Fibroblast of pulmonary artery (primary cell): ENCODE measurements at places on chromosomes 11 and 22.

- DNase-seq: no peak
Measured at GRCh38 chr22:17472932-17473331, 90.4 kb upstream of the SLC25A18 start.

- DNase-seq: no peak
Measured at GRCh38 chr22:20118300-20119020, 1.4 kb upstream of the TRMT2A start.

GRCh38 chr11:2805388-2806056, 80.1 kb downstream of the CDKN1C start:
- DNase-seq: no peak

DNA sequence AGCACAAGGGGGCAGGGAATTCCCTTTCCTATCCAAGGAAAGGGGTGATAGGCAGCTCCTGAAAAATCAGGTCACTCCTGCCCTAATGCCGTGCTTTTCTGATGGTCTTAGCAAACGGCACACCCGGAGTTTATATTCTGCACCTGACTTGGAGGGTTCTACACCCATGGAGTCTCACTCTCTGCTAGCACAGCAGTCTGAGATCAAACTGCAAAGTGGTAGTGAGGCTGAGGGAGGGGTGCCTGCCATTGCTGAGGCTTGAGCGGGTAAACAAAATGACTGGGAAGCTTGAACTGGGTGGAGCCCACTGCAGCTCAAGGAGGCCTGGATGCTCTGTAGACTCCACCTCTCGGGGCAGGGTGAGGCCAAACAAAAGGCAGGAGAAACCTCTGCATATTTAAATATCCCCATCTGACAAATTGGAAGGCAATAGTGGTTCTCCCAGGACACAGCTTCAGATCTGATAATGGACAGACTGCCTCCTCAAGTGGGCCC, 194.7 kb downstream of the OR4A47 start:
- DNase-seq: no peak

DNA sequence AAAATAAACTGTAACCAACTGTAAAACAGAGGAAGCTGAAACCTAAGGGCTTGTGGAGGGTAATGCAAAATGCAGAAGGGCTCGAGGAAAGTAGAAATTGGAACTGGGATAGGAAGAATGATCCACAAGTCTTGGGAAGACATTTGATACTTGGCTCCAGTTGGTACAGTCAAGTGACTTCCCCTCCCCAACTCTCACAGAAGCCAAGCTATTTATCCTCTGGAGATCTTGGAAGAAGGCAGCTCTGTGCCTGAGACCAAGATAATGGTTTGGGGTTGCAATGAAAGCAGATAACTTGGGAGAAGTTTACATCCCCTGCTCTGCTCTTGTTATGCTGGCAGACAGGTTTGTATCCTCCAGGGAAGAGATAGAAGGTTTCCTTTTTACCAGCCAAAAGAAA, 198.9 kb upstream of the ZC3H12C start:
- no peak for DNase-seq

GRCh38 chr11:36249246-36249645, 40.0 kb downstream of the COMMD9 start:
- peak; percentile 91 for DNase-seq

- DNase-seq: no peak
Measured at GRCh38 chr11:32204751-32205150, 113.9 kb downstream of the RCN1 start.

GRCh38 chr11:112881461-112881860, 79.8 kb upstream of the NCAM1 start:
- DNase-seq: peak; percentile 13

GRCh38 chr22:24097961-24098391, 83.3 kb upstream of the SUSD2 start:
- DNase-seq: no peak

- no peak for DNase-seq
Measured at GRCh38 chr11:115548878-115549528, 44.8 kb upstream of the CADM1 start.

DNA sequence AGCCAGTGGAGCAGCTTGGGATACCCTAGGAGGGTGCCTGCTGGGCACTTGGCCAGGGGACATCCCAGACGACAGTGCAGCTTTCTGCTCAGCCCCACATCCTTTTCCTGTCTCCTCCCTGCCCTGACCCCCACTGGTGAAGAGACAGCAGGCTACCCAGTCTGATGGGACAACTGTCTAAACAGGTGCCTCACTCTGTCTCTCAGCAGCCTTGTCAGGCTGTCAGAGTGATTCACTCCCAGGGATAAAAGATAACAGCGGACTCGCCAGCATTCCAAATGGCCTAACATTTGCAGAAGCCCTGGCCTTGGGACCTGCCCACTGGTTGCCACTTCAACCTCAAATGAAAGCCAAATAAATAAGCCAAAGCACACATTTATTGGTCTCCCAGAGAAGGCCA, 318.6 kb upstream of the PLET1 start:
- no peak for DNase-seq

- DNase-seq: peak; percentile 46
Measured at GRCh38 chr11:5550440-5551095, 2.2 kb upstream of the OR52H1 start.

DNA sequence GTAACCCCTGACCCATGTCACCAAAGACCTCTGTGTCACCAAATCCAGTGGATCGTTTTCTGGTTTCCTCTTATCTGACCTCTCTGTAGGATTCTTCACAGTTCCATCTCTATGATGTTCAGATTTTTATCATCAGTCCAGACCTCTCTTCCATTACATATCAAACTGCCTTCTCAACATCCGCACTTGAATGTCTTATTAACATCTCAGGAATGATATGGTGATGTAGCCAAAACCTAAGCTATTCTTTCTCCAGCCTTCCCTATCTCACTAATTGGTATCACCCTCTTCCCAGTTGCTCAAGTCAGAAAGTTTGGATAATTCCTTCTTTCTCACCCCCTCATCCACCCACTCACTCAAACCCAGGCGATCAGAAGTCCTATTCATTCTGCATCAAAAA, 13.4 kb downstream of the APLNR start:
- no peak for DNase-seq

DNA sequence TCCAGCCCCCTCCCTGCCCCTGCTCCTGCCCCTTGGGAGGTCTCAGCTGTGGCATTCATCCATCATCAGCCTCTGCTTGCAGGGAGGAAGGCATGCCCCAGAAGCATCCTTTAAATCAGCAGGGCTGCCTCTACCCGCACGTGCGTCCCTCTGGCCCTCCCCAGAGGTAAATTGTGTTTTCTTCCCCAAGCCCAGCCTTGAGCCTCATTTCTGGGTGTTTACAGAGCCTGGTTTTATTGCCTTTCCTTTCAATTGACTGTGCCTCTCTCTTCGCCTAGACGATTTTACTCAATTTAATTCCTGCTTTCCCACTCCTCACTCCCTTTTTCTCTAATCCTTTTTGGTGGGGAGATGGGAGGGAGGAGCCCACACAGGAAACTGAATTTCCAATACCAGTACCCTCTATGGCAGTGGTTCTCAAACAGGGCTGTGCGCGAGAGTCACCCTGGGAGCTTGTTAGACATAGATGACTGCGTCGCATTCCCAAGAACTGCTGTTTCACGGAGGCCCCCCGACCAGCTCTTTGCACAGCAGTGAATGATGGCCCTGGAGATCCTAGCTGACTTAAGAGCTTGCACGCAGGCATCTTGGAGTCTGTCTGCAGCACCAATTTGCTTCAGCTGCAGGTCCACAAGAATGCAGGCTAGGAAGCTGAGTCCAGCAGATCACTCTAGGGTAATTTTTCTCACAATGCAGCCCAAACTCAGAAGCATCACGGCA, 15.1 kb upstream of the OAF start:
- DNase-seq: no peak

GRCh38 chr11:46475926-46476545, 84.5 kb upstream of the CHRM4 start:
- DNase-seq: no peak
